ENCODE measurements at places on chromosomes 5 and 9.

DNA sequence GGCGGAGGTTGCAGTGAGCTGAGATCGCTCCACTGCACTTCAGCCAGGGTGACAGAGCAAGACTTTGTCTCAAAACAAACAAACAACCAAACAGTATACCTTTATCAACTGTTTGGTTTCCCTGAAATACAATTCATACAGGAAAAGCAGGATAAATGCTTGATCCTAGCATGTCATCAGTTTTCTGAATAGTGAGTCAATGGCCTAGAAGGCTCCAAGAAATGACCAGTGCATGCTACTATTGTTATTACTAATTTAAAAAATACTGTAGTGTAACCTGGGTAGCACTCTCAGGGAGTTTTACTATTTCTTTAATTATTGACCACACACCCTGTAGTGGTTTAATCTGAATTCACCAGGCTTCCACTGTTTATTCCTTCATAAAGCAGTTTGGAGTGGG, 101.0 kb upstream of the PTPN3 start:
- DNase-seq = no peak

DNA sequence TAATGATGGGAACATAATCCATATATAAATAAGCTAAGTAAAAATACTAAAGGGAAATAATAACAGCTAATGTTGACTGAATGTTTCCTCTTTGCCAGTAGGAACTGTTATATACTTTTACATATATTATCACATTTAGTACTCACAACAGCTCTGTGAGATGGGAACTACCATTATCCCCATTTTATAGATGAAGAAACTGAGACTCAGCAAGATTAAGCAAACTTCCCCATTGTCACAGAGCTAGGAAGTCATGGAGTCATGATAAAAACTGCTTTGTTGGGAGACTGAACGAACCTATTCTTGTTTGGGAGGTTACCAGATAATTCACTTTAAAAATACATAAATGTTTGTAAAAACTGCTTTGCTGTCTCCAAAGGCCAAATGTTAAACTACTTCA, 23.4 kb downstream of the WNT8A start:
- no peak for DNase-seq

GRCh38 chr5:14628346-14628745, 36.2 kb upstream of the OTULIN start:
- DNase-seq = peak; percentile 40

- peak; percentile 62 for DNase-seq
Measured at GRCh38 chr9:125631391-125632085, 75.5 kb downstream of the MAPKAP1 start.

- no peak for DNase-seq
Measured at GRCh38 chr5:1661831-1662558, 137.6 kb downstream of the MRPL36 start.

GRCh38 chr9:82254646-82255367, 266.2 kb downstream of the SPATA31D1 start:
- no peak for DNase-seq

GRCh38 chr5:71932655-71933338, 174.5 kb upstream of the MAP1B start:
- peak; percentile 95 for DNase-seq

DNA sequence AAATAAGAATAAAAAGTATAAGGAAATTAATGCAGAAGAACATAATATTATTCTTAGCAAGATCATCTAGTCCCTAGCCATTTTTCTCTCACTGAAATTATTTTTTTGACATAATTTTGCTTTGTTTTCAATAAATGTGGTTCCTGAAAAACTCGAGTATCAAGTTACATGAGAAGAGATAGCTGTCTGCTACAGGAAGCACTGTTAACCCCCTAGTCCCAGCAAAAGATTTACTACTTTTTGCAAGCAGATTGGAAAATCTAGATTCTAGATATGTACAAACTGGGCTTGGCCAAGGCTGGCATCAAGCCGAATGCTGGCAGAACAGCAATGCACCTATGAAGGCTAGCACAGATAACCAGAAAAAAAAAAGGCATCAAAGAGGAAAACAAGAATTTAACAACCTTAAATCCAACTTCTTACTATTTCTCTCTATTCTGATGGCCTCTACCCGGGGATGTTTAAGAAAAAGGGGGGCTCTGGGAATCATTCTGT, 21.9 kb upstream of the ISCA1 start:
- DNase-seq = no peak

- peak; percentile 98 for DNase-seq
Measured at GRCh38 chr5:78638423-78638822, 10.1 kb downstream of the LHFPL2 start.

GRCh38 chr9:100595391-100596199, 17.7 kb downstream of the CAVIN4 start:
- DNase-seq = peak; percentile 48

GRCh38 chr5:107668154-107669095, 2.3 kb downstream of the EFNA5 start:
- peak; percentile 8 for DNase-seq

DNA sequence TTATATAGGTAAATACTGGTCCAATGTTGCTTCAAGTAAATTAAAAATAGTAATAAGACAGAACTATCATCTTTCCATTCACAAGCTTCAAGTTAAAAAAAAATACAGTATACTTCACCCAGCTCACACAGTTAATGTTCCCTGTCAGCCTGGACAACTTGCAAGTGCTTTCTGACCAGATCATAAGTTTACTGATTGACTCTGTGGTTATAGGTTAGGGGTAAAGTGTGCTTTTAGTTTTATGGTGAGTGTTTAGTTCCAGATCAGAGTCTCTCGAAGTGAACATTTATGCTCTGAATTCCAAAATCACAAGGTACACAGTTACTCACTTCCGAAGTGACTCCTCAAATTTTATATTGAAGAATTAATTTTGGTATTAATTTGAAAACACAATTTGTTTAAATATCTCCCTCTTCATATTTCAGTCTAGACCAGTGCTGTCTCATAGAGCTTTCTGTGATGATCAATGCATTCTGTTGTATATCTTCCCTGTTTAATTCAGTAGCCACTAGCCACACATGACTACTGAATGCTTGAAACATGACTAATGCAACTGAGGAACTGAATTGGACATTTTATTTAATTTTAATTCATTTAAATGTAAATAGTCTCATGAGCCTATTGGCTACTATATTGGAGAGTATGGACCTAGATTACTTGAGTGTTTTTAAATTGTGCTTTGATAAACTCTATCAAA, 90.7 kb downstream of the MEF2C start:
- DNase-seq = peak; percentile 58

DNA sequence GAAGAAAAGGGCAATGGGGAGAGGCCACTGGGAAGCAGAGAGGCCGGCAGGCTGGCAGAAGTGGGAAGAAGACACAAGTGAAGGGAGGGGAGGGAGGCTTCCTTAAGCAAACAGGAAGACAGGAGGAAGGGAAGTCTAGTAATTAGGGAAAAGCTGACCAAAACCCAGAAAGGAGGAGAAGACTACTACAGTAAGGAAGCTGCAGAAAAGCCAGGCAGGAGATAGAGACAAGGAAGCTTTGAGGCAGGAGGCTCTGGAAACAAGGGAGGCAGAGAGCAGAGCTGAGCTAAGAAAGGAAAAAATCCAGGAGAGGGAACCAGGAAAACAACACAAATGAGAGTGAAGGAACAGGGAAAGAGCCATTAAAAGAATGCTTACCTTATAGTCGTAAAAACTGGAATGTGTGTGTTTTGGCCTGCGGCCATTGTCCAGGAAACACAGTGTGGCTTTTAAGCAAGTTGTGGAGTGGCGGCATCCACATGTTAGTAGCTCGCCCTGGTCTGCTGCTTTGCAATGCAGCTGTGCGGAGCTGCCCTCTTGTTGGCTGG, 317.1 kb upstream of the CLINT1 start:
- DNase-seq = no peak

- DNase-seq = no peak
Measured at GRCh38 chr9:70340572-70340971, 73.9 kb downstream of the KLF9 start.

- no peak for DNase-seq
Measured at GRCh38 chr9:84903963-84904362, 234.4 kb downstream of the NTRK2 start.

DNA sequence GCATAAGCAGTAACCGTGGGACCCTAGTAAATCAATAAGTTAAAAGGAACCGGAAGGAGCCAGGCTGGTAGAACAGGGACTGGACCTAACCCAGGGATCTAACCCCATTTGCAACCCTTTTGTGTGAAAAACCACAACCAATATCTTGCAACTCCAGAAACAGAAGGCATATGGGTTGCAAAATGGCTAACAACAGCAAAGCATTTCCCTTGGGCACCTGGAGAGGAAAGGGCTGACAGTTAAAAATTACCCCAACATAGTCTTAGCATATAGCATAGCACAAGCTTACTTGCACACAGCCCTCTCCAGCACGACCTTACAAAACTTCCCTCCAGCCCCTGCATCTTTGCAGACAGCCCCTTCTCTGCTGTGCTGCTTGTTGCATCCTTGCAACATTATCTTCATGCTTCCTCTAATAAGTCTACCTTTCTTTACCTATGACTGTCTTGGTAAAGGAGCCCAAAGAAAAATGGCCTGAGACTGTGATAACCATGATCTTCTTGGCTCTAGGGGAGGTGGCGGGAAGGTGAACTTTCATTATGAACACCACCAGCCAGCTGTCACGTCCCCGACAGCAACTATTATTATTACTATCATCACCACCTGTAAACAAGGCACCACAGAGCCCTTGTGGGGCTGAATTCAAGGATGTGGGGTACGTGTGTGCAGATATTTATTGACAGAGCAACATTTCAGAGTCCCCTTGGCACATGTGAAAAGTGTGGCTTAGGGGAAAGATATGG, 49.8 kb downstream of the PRRC1 start:
- no peak for DNase-seq

GRCh38 chr5:39178861-39179260, 40.5 kb downstream of the FYB1 start:
- DNase-seq = no peak

DNA sequence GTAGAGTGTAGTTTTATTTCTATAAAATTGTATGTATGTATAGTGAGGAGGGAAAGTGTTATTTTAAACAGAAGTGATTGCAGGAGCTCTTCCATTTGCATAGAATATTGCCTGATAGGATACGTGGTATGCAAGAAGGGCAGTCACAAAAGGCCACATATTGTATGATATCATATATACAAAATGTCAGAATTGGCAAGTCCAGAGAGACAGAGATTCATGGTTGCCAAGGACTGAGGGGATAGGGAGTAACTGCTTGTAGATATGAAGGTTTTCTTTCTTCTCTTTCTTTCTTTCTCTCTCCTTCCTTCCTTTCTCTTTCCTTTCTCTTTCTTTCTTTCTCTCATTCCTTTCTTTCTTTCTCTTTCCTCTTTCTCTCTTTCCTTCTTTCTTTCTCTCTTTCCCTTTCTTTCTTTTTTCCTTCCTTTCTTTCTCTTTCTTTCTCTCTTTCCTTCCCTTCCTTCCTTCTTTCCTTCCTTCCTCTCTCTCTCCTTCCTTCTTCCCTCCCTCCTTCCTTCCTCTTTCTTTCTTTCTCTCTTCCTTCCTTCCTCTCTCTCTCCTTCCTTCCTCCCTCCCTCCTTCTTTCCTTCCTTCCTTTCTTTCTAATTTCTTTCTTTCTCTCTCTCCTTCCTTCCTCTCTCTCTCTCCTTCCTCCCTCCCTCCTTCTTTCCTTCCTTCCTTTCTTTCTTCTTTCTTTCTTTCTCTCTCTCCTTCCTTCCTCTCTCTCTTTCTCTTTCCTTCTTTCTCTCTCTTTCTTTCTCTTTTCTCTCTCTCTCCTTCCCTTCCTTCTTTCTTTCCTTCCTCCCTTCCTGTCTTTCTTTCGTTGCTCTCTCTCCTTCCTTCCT, 24.5 kb upstream of the WDR38 start:
- DNase-seq = no peak

DNA sequence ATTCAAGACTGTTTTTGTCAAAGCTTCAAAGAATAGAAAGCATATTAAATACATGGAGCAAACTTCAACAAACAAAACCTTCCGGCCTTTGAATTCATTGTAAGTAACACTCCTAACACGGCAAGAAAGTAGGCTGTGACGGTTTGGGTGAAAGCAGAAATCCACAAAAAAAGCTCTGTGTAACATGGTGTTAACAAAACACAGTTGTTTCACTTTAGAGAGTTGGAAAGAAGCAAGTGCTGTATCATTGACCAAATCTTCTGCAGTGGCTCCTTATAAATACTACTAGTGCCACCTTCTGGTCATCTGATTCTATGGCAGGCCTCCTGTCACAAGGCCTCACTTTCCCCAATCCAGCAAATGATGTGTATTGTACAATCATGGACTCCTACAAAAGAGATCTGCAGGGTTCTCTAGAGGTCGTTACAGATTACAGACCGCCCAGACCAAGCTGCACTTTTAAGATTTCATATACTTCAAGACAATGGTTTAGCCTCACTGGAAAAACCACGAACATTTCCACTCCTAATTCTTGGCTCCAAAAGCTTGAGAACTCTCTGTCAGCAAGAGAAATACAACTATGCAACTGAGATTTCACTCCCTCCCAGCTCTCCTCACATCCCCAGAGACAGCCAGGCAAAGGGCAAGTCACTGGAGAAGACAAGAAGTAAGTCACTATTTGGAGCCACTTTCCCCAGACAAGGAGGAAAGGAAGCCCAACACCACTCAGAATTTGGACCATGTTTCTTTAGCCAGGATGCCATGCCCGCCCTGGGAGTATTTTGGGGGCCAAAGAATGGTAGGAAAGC, 196.2 kb downstream of the DTWD2 start:
- DNase-seq = peak; percentile 73

DNA sequence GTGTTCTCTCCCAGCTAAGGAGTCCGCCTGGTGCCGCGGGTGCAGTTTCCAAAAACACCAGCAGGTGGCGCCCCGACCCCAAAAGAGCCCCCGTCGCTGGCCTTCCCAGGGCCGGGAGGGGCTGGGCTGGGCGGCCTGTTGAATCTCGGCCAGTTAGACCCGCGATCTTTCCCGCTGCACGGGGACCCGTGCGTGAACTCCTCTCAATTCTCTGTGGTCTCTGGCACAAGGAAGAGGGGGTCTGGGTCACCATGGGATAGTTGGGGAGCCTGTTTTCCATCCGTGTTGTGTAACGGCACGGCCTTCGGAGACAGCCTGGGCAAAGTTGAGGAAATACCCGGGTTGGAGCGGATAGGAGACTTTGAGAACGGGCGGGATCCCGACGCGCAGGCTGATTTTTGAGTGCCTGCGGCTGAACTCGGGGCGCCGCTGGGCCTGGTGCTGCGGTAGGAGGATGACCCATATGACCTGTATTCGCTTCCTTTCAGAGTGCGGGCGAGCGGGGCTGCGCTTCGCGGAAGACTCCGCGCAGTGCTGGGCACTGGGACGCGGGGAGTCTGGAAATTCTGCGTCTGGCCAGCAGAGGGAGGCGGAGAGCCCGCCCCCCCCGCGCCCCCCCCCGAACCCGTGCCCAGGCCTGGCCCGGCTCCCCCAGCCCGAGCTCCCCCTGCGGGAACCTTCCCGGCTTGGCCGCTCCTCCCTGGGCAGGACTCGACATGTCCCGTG, 7.9 kb upstream of the PSD2 start:
- peak; percentile 84 for DNase-seq
